HL-60 (cell line): ENCODE measurements at places on chromosomes 1 and 21.

GRCh38 chr1:181910905-181911304 lies 150.6 kb downstream of the ZNF648 start:
- DNase-seq, result no peak

DNA sequence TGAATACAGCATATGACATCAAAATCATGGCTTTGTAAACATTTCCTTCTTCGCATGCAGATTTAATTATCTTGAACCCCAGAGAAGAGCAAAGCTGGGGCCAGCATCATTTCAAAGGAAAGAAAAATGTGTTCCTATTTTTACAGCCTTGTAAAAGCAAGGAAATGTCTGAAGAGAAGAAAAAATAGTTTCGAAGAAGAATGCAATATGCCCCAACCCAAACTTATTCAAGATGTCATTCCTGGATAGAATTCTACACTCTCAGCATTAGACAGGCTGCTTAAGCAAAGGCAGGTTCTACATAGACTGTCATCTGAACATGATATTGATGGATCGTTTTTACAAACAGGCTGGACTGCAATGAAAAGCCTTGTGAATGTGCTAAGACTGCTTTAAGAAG lies 900.8 kb downstream of the TTLL7 start:
- no peak for DNase-seq

GRCh38 chr1:207028884-207029650 lies 3.5 kb downstream of the C1orf116 start:
- no peak for DNase-seq

DNA sequence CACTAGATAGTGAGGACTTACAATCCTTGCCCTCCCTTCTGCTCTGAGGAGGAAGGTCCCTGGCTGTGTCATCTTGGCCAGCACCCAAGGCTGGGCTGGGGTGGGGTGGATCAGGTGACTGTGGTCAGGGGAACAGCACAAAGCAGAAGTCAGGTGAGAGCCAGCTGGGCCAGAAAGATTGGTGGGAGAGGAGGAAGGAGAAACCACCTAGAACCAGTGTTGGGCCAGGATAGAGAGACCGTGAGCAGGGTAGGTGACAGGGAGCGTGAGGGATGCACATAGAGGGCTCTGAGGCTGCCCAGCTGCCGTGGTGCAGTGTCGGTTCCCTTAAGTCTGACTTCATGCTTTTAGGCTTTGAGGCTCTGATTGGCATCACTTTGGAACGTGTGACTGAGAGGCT lies 22.7 kb downstream of the NCF2 start:
- peak; percentile 57 for DNase-seq

DNA sequence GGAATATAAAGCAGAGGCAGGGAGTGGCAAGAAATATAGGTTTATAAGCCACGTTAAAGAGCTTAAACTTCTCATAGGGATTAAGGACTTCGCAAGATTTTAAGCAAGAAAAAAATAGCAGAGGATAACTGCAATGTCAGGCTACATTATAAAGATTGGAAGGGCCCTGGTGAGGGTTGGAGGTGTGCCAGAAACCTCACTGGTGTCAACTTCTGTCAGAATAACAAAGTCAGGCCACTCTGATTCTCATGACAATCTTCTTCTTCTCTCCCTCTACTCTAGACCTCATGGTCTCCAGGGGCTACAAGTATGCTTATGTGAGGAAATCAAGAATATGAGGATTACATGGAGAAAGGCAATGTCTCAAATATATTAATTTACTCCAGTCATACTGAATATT lies 32.6 kb upstream of the FMO2 start:
- no peak for DNase-seq

DNA sequence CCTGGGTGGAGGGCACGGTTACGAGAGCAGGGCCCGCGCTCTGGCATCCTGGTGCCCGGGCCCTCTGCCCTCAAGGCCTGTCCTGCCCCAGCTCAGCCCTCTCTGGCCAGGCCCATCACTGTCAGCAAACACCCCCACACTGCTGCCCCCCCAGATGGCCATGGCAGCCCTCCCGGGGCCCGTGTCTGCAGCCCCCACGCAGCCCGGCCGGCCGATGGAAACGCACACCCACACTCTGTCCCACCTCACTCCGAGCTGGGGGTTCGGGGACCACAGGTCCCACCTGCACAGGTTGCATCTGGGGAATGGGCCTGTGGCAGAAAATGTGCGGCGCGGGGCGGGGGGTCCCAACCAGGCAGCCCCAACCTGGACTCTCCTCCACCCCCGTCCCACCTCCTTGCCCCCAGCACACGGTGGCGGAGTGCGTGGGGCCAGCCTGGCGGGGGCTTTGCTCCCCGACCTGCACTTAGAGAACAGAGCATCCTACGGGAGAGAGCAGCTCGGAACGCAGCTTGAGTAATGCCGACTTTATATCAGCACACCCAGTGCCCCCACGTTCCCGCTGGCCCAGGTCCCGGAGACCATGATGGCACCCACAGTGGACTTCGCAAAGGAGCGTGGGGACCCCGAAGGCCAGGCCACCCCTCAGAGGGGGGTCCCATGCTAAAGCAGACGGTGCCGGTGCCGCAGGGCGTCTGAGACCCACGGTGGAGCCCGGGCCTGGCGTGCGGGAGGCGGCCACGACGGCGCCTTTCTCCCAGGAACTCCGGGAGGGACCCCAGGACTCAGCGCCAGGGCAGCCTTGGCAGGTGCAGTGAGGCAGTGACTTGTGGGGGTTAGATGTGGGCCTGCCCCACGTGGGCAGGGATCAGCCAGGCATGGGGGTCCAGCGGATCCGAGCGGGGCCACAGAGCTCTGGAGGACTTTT lies 7.5 kb upstream of the RNF223 start:
- no peak for DNase-seq

- no peak for DNase-seq
Measured at GRCh38 chr1:218262259-218262658, 22.8 kb upstream of the RRP15 start.

GRCh38 chr1:49200738-49201137 lies 424.0 kb upstream of the BEND5 start:
- no peak for DNase-seq

DNA sequence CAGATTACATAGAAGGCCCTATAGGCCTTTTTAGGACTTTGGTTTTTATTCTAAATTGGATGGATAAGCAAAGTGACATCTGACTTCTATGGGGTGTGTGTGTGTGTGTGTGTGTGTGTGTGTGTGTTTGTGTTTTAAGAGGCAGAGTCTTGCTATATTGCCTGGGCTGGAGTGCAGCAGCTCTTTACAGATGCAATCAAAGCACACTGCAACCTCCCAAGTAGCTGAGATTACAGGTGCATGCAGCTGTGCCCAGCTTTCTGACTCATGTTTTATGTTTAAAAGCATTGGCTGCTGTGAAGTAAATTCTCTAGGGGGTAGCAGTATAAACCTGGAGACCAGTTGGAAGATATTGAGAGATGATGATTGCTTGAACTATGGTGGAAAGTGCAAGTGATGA lies 12.4 kb upstream of the EVI5 start:
- DNase-seq, result no peak

GRCh38 chr1:80059940-80060339 lies 1053.4 kb upstream of the ADGRL4 start:
- DNase-seq, result no peak

GRCh38 chr1:93605812-93606512 lies 75.7 kb downstream of the BCAR3 start:
- no peak for DNase-seq

DNA sequence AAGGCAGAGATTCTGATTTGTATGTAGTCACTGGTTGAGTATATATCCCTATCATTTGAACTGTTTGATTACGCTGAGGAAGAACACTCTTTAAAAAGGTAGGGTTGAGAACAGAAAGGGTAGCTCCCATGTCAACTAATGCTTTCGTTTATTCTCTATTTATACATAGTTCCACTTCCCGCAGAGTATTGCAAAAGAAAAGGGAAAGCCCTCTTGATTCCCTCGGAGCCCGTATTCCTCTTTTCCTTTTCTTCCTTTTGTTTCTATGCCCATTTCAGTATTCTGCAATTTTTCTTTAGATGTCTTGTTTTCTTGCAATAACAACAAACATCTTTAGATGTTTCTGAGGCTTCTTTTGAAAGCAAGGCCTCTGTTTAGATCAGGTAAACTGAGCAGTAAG lies 78.2 kb downstream of the DNTTIP2 start:
- no peak for DNase-seq

DNA sequence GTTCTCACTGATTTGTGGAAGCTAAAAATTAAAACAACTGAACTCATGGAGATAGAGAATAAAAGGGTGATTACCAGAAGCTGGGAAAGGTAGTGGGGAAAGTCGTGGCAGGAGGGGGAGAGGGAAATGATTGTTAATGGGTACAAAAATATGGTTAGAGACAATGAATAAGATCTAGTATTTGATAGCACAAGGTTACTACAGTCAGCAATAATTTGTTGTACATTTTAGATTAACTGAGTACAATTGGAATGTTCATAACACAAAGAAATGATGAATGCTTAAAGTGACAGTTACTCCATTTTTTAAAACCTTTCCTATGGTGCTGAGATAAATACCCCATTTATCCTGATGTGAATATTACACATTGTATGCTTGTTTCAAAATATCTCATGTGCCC lies 102.3 kb downstream of the DTL start:
- no peak for DNase-seq

GRCh38 chr1:212512816-212513559 lies 80.3 kb downstream of the NENF start:
- no peak for DNase-seq

DNA sequence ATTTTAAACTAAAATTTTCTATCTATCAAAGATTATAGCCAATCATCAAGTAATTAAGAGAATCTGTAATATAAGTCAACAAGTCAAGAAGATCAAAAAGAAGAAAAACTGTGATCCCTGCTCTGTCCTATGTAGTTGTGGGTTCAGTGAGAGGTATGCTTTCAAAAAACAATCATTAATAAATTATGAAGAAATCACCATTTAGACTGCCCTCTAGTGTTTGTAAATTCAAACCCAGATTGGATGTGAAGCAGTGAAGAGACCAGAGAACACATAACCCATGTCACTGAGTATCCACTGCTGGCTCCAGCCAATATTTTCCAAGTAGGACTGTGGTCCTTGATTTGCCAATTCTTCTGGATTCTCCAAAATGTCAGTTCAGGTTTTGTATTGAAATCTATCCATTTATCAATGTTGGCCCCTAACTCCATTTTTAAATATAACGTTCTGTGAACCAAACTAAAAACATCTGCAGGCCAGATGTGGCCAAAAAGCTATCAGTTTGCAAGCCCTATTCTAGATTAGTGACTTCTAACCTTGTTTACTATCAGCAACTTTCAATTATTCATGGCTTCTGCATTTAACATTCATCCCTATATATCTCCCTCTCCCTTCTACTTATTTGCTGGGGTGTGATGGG lies 467.5 kb upstream of the CXADR start:
- no peak for DNase-seq

DNA sequence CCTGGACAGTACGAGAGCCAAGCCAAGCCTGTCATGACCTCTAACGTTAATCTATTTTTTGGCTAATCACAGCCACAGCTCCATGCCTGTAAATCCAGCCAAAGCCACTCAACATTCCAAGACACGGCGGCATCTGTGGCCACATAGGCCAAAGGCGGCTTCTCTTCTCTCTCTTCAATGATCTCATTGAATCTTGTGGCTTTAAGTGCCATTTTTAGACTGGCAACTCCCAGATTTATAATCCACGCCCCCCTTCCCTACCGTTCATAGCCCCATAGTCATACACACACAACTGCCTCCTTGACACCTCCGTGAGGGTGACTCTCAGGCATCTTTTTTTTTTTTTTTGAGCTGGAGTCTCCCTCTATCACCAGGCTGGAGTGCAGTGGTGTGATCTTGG lies 5.7 kb upstream of the SELENON start:
- no peak for DNase-seq

DNA sequence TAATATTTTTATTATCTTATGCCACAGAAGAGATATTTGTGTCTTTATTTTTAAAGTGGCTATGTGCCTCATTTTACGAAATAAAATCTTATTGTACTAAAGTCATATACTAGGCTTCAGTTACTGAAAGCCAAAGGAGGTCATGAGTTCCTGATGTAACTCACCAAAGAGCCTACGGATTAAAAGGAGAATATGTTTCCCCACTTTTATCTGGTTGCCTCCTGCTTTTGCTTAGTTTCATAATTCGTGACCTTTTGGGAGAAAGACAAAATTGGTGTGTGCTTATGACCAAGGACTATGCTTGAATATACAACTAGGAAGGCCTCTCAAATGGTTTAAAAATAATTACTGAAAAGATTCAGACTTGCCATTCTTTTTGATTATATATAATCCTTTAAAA lies 18.2 kb upstream of the AHCTF1 start:
- DNase-seq, result no peak

- DNase-seq, result no peak
Measured at GRCh38 chr21:34086887-34087306, 13.5 kb downstream of the MRPS6 start.

DNA sequence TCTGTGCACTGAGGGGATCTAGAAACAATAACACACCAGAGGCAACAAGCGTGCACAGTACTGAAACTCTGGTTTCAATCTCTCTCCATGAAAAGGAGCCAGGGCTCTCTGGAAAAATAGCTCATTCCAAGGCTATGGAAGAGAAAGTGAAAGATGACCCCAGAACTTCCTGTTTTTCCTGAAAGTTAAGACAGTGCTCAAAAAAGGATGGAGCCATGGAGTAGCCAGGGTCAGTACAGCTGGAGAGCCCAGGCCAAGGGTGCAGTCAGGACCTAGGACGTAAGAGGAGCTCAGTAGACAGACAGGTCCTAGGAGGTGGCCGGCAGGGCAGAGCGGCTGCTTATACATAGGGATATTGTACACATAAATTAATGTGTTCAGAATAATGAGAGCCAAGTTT lies 19.1 kb downstream of the NOL9 start:
- no peak for DNase-seq

DNA sequence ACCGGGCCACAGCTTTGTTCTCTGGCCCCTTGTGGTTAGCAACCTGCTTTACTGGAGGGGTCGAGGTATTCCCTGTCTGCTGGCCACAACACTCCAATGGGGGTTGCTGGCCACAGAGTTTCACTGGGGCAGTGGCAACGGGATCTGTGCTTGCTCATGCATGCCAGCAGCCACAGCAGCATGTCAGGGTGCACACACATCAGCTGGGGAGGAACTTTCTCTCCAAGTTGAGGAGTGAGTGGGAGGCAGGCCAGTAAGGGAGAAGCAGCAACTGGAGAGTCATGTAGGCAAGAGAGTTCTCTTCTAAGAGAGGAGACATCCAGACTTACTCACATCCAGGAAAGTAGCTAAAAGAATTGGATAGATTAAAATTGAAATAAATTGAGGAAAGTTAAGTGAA lies 38.0 kb downstream of the SAMD13 start:
- no peak for DNase-seq

GRCh38 chr1:42658877-42659337 lies 684 bp downstream of the PPIH start:
- DNase-seq, result no peak

DNA sequence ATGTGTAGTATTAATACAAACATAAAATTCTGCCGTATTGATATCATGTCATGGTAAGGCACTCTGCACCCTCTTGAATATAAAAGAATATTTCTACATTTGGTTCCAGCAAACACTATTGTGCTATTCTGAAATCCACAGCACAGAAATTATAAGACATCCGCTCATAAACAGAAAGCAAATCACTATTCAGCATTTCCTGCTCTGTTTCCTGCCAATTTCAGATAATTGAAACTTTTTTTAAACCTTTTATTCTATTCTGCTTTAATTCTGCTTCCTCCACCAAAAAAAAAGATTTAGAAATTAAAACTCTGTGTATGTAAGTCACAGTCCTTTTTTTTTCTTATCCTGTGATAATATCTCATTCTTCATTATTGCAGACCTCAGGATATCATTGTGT lies 39.6 kb upstream of the PLEKHO1 start:
- DNase-seq, result no peak
